ENCODE measurements at places on chromosomes 6 and 20.

GRCh38 chr6:156957931-156958547 lies 180.9 kb downstream of the ARID1B start:
- DNase-seq = no peak

DNA sequence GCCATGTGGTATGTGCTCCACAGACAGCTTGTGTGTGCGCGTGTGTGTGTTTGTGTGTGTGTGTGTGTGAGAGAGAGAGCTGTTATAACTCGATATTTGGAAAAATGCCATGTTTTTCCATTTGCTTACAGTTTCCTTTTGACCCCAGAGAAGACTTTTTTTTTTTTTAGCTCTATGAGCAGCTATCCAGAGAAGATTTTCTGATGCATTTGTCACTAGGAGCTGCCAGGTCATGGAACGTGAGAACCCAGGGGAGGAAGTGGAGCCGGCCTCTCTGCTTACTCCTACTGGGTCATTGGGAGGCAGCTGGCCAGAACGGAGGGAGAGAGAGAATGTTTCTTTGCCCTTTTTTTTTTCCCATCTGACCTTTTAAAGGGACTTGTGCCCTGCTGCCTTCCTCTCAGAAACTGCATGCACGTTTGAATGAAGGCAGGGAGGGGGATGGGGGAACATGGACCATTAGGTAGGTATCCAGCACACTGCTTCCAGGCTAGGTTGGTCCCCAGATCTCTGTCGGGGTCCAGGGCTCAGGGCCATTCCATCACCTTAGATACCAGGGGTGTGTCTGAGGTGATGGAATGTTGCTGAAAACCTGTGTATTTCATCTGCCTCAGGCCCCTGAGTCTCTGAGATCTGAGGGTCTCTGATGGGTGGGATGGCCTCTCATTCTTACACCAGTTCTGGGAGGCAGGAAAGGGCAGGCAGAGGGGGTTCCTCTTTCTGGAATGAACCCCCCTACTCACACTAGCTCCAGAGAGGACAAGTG lies 11.2 kb upstream of the MRPS18A start:
- DNase-seq = no peak

- no peak for DNase-seq
Observed at GRCh38 chr20:53547664-53548239, 45.9 kb downstream of the ZNF217 start.

DNA sequence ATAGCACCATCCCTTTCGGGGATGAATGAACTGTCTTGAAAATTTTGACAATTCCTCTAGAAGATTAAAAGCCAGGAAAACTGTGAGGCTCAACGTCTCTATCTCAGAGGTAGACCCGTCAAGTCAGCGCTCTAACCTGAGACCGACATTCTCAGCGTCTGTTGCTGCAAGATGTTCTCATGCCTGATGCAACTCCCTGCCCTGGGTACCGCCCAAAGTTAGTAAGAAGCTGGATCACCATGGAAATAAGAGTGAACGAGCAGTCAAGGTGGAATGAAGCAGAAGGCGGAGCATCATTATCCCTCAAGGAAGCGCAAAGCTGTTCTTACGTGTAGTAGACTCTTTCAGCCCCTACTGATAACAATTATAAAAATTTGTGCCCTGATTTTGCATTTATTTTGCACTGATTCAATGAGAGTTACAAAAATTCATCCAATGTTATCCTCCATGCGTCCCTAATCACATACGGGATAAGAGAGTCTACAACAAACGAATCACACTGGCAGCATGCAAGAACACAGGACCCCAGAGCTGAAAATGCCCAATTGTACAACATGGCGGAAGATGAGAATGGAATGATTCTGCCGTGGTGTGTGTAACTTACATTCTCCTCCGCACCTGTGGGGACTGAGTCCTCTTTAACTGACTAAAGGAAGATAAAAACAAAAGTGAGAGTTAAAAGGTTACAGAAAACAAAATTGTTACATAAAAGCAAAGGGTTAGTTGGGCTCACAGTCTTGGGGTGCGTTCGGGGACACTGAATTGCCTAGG lies 95.4 kb downstream of the BCAS1 start:
- no peak for DNase-seq

GRCh38 chr6:147510929-147511590 lies 2.6 kb downstream of the SAMD5 start:
- DNase-seq = no peak

DNA sequence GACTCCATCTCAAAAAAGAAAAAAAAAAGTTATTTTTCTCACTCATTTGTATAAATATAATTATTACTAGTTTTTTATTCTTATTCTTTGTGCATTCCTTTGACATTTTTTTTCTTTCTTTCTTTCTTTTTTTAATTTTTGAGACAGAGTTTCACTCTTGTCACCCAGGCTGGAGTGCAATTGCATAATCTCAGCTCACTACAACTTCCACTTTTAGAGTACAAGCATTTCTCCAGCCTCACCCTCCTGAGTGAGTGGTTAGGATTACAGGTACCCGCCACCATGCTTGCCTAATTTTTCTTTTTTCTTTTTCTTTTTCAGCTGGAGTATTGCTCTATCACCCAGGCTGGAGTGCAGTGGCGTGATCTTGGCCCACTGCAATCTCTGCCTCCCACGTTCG lies 51.4 kb upstream of the JARID2 start:
- DNase-seq = no peak

GRCh38 chr20:28562510-28562898 lies 2695.0 kb upstream of the DEFB115 start:
- DNase-seq = no peak

GRCh38 chr6:136593748-136594490 lies 43.7 kb upstream of the MAP7 start:
- no peak for DNase-seq

- no peak for DNase-seq
Observed at GRCh38 chr20:32064667-32065066, 12.6 kb downstream of the HCK start.

DNA sequence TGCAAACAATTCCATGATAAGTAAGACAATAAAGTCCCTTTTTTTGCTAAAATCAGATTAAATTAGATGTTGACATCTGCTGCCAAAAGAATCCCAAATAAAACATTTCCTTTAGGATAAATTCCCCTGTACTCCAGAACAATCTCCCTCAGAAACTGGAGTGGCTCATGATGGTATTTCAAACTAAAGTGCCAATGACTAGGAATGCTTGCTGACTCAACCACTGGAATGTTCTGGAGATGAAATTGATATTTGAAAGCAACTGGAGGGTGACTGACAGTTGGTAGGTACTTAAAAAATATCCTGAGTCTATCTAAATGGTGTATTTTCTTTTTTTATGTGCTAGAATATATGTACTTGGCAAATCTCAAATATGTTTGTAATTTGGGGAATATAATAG lies 350.1 kb upstream of the TSHZ2 start:
- DNase-seq = no peak

- no peak for DNase-seq
Observed at GRCh38 chr20:47440857-47441773, 60.6 kb upstream of the NCOA3 start.

- DNase-seq = no peak
Observed at GRCh38 chr6:165227644-165228329, 81.6 kb downstream of the C6orf118 start.

DNA sequence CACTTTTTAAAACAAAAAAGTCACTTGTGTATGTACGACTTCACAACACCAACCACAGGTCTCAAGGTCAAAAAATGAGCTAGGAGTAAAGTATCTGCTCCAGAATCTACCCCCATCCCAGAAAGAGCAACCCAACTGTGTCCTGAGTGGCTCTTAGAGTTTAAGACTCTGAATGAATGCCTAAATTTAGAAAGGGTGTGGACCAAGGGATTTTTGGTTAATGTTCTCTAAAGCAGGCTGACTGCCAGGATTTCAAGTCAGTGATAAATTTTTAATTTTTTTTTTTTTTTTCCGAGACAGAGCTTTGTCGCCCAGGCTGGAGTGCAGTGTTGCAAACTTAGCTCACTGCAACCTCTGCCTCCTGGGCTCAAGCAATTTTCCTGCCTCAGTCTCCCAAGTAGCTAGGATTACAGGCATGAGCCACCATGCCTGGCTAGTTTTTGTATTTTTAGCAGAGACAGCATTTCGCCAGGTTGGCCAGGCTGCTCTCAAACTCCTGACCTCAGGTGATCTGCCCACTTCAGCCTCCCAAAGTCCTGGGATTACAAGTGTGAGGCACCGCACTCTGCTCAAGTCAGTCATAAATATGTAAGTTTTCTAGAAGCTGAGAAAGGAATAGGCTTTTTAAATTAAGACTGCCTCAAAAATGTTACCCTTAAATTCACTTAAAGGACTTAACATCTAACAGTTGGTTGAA lies 20.2 kb downstream of the STAU1 start:
- no peak for DNase-seq

DNA sequence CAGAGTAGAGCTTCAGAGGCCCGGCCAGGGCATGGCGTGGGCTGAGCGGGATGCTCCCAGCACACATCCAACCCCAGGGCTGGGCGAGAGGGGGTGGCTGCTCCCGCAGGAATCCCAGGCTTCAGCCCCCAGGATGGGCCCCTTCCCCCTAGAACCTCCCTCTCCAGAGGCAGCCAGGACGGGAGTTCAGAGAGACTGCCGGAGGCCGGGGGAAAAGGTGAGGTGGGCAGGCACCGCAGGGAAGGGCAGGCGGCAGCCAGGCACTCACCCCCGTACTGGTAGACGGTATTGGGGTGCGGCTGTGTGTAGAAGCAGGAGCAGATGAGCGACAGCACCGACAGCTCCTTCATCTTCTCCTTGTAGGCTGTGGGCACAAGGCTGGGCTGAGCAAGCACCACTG lies 9.3 kb downstream of the STMN3 start:
- no peak for DNase-seq

- no peak for DNase-seq
Observed at GRCh38 chr6:125913864-125914351, 42.7 kb upstream of the HINT3 start.

GRCh38 chr6:100504786-100505737 lies 40.3 kb upstream of the SIM1 start:
- no peak for DNase-seq

DNA sequence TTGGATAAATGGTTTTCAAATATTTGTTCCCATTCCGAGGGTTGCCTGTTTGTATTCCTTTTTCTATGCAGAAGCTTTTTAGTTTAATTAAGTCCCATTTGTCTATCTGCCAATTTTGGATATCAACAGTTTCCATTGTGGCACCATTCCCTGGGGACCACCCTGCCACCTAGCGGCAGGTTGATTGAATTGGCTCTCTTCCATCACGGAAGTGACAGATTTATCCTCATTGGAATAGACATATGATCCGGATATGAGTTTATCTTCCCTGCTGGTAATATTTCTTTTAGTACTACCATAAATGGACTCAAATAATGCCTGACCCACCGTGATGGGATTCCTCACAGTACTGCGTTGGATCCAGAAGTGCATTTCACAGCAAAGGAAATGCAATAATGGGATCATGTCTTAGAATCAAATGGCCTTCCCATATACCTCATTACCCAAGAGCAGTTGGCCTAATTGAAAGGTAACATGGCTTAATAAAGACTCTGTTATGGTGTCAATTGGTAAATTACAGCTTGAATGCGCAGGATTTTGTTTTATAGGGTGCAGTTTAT lies 327.0 kb downstream of the BMP2 start:
- DNase-seq = no peak

- DNase-seq = no peak
Observed at GRCh38 chr6:88165087-88165843, 882 bp downstream of the CNR1 start.

GRCh38 chr6:114897536-114897935 lies 554.7 kb upstream of the HS3ST5 start:
- DNase-seq = no peak

- no peak for DNase-seq
Observed at GRCh38 chr6:150248300-150248699, 105.5 kb downstream of the PPP1R14C start.

GRCh38 chr6:583635-584034 lies 73.3 kb downstream of the HUS1B start:
- DNase-seq = no peak
